Activated CD8-positive, alpha-beta memory T cell treated with anti-CD3 and anti-CD28 coated beads for 4 hours (primary cell): ENCODE measurements at places on chromosomes 16 and 17.

DNA sequence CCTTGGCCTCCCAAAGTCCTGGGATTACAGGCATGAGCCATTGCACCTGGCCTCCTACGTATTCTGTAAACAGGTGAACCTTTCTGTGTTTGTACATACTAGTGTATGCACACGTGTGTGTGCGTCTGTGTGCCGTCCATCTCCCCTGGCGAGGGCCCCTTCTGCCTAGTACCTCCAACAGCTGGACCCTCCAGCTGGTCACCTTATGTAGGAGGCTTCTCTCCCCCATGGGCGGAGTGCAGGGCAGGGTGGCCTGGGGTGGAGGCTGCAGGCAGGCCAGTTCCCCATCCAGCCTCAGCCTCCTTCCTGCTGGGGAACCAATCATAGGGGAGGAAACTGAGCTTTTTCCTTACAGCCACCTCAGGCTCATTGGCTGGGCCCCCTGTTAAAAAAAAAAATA is 24.4 kb upstream of the DOC2B start:
- no peak for DNase-seq

DNA sequence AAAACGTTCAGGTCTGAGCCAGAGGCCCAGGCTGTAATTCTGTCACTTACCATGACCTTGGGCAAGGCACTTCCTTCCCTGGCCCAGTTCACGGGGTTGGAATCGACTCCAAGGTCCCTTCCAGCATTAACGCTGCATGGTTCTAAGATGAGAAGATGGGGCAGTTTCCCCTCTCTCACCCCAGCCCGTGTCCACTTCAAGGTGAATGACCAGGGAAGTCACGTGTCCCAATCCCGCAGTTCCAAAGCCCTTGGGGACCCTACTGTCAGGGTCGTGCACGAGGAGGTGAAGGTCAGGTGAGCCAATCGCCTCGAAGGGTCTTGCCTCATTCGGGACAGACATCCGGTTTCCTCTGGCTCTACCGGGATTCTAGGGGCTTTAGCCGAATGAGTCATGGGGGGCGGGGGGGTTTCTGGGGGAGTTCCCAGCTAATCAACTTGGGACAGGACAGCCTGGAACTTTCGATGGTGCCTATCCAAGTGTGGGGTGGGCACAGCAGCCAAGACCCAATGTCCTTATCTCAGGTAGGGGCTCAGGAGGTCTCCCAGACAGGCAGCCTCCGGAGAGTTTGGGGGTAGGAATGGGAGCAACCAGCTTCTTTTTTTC is 762 bp upstream of the CSF3 start:
- no peak for DNase-seq

DNA sequence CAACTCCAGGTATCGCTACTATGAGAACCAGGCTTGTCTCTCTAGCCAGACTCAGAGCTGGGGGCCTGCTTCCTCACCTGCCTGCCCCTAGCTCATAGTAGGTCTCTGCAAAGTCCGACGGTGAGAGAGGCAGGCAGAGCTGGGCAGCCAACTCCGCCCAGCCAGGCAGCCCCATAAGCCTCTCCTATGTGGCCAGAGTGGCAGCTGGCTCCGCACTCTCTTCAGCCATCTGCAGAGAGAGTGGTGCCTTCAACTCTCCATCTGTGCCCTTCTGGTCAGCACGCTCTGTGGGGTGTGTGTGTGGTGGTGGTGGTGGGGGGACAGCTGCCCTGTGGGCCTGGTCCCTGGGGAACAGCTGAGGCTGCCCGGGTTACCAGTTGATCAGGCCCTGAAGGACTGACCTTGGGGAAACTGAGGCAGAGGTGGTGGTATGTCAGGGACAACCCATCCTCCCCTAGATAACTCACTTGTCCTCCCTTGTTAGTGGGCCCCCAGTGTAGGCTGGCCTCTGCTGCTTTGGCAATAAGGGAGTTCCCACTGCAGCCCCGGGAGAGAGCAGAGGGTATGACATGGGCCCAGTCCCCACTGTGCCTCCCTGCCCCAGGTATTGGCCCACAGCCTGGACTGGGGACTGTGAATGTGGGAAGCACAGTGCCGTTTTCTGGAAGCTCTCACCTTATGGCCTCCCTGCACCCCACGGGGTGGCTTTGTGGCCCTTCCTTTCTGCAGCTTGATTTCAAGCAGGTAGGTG is 1.8 kb upstream of the ADGRG1 start:
- DNase-seq = no peak

GRCh38 chr17:77377710-77378235 is 237.0 kb downstream of the SEC14L1 start:
- no peak for DNase-seq

DNA sequence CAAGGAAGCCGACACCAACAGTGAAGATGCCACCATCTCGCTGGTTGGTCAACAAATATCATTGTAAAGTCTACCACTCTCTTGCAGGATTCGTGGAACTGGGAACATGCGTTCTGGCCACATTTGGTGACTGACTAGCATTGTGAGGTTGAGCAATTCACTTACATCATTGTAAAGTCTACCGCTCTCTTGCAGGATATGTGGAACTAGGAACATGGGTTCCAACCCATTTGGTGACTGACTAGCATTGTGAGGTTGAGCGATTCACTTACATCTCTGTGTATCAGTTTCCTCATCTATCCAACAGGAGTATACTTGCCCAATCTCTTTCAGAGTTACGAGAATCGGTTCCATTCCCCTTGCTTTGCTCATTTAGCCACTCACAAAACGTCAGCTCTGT is 42.6 kb upstream of the RPH3AL start:
- DNase-seq = no peak

DNA sequence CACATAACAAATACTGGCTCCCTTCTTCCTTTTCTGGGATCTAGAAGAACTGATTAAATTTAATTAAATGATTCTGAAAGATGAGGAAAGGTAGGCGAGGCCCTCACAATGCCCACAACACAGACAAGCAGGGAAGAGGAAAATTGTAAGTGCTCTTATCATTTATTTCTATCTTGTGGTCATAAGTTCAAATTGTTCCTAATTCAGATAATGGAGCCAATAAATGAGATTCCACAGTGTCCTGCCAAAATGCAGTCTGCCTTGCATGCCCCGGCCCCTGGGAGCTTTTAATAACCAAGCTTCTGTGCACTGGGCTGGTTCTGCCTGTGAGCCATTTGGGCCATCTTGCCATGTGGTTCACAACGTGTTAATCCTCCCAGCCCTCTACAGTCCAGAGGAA is 97.0 kb downstream of the CMC2 start:
- no peak for DNase-seq

GRCh38 chr17:55829995-55830612 is 79.3 kb downstream of the PCTP start:
- DNase-seq = no peak

- no peak for DNase-seq
These were observed 52.3 kb downstream of the GRB2 start for GRCh38 chr17:75353176-75353575.
